Suprapubic skin (tissue), 4 donors: ENCODE measurements at places on chromosomes 7 and 10. TPM values are rescaled to one million over a fixed set of nuclear protein-coding genes. Genes with fewer than 3 reads are reported as not detected.
A peak's percentile ranks its signal among the peaks of the same experiment; 100 is the strongest.

DNA sequence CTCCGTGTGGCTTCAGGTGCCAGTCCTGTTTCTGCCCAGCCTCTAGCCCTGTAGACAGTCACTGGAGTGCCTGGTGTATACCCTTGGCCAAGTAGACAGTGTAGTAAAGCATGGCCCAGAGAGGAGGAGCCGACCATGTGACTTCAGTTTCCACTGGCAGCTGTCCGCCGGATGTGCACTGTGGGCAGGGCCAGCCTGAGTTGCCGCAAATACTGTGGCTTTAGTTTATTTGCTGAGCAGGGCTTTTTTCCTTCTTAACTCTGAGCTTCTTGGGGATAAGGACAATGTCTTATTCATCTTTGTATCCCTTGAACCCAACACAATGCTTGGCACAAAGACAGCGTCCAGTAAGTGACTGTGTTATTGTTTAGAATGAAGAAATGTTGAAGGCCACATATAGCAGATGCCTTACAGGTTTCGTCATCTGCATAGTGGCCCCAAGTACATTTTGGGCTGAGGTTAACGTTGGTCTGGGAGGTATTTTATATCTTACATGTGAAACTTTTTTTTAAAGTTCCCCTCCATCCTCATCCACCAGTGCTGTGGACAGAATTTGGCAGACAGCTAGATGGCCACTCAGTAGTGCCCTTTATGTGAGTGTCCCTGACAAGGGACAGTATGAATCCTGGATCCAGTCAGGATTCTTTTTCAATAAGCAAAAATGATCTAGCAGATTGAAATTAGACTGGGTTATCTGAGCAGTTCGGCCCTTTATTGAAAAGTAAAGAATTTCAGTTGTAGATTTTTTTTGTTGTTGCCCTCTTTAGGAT is 40.6 kb downstream of the CYP17A1 start:
- peaks cover 90% of the 10 kb centered on the region for H3K4me1 ChIP-seq
- no peak overlapping the region for H3K4me3 ChIP-seq
- H3K27ac ChIP-seq: peak overlapping the region; percentile 71
- H3K36me3 ChIP-seq: peaks cover 24% of the 10 kb centered on the region

- H3K36me3 ChIP-seq: no peaks in the 10 kb centered on the region
- no peak for DNase-seq
- H3K4me1 ChIP-seq: no peaks in the 10 kb centered on the region
- no peak overlapping the region for H3K27ac ChIP-seq
- H3K4me3 ChIP-seq: no peak overlapping the region
These were observed 72.9 kb upstream of the NAMPT start for GRCh38 chr7:106357675-106358074.

- H3K27me3 ChIP-seq: no peaks in the 10 kb centered on the region
- H3K27ac ChIP-seq: no peak overlapping the region
- H3K36me3 ChIP-seq: no peaks in the 10 kb centered on the region
These were observed 51.7 kb downstream of the SNX10 start for GRCh38 chr7:26343320-26343832.

- no peak for DNase-seq
- no peak overlapping the region for H3K27ac ChIP-seq
- H3K27me3 ChIP-seq: no peaks in the 10 kb centered on the region
- no peaks in the 10 kb centered on the region for H3K36me3 ChIP-seq
- H3K4me1 ChIP-seq: no peaks in the 10 kb centered on the region
These were observed 703.2 kb downstream of the XPNPEP1 start for GRCh38 chr10:109219935-109220605.

DNA sequence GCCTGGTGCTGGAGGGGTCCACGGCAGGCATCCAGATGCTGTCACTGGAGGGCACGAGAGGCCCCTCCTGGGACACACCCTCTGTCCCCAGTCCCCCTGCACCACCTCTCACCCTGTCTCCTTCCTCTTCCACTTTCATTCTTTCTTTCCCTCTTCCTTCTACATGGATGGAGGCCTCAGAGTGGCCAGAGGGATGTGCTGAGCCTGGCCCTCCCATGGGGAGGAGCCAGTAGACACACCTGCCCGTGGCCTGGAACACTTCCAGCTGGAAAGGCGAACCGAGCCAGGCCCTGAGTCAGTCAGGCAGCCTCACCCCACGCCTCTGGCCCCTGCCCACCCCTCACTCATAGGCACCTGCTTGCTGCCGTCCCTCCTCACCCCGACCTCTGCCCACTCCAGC is 55.9 kb upstream of the MXI1 start:
- DNase-seq: no peak
- no peaks in the 10 kb centered on the region for H3K4me1 ChIP-seq
- H3K27me3 ChIP-seq: peaks cover 8% of the 10 kb centered on the region
- H3K4me3 ChIP-seq: no peak overlapping the region

DNA sequence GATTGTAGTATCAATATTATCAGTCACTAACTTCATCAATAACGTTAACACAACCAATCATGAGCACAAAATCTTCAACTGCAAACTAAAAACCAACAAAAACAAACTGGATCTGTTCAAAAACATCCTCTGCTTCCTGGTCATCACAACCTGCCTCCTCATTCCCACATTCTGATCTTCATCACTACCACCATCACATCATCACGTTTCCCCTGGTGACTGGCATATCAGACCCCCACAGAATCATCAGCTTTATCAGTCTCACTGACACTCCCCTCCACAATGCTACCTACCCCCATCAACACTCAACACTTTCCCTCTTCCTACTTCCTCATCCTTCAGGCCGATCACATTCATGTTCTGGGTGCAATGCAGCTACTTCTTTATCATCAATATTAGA is 11.4 kb downstream of the XPNPEP1 start:
- peaks cover 13% of the 10 kb centered on the region for H3K36me3 ChIP-seq
- DNase-seq: no peak
- H3K27ac ChIP-seq: no peak overlapping the region

GRCh38 chr10:75399461-75400162 is 2.0 kb downstream of the ZNF503 start:
- peaks cover 57% of the 10 kb centered on the region for H3K4me1 ChIP-seq
- peak overlapping the region; percentile 97 for H3K27ac ChIP-seq
- H3K36me3 ChIP-seq: peaks cover 11% of the 10 kb centered on the region
- H3K4me3 ChIP-seq: peak overlapping the region; percentile 89
- H3K27me3 ChIP-seq: peaks cover 5% of the 10 kb centered on the region

DNA sequence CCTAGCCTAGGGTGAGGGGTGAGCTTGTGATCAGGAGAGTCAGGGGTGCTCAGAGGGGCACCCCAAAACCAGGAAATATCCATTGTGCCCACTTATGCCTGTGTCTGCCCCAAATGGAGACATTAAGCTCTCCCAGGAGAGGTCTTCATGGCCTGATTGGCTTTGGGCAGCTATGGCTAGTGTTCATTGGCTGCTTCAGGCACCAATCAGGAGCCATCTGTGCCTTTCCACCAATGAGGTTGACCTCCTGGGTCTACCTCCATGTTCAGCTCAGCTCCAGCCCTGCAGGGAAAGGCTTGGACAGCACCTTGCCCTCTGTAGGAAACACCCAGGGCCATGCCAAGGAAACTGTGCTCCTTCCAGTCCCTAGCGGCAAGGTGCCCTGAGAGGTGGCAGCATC is 23.9 kb upstream of the HSPB1 start:
- no peak overlapping the region for H3K27ac ChIP-seq
- no peak overlapping the region for H3K4me3 ChIP-seq
- peaks cover 24% of the 10 kb centered on the region for H3K4me1 ChIP-seq
- H3K36me3 ChIP-seq: no peaks in the 10 kb centered on the region
- no peak for DNase-seq

DNA sequence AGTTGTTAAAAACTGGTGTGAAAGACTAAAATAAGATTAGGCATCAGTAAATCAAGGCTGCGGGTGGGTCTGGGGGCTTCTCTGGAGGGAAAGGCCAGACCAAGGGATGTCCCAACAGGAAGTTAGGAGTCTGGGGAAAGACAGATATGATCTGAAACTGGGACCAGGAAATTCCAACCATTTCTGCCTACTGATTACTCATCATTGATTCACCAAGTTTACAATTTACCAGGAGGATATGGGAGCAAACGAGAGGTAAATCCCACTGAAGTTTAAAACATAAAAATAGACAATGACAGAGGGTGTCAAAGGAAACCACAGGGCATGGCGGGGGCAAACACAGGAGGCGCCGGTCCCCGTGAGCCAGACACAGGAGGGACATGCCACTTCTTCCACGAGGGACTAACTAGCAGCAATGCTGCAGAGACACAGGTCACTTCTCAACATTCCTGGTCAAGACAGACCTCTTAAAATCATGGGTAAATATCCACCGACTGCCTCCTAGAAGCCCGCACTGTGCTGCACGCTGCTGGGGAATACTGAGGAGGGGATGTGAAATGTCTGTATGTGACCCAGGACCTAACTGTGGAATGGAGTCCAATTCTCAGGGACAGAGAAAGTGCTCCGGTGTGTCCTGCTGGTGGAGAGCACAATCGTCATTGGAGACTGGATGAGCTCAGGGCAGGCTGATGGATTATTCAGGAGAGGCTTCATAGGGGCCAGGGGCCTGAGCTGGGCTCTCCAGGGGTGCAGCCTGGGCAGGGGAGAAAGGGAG is 153.4 kb upstream of the KLF14 start:
- H3K27me3 ChIP-seq: no peaks in the 10 kb centered on the region
- peaks cover 38% of the 10 kb centered on the region for H3K36me3 ChIP-seq
- peak overlapping the region; percentile 66 for H3K27ac ChIP-seq
- H3K4me3 ChIP-seq: no peak overlapping the region
- peaks cover 66% of the 10 kb centered on the region for H3K4me1 ChIP-seq
- no peak for DNase-seq

GRCh38 chr10:107915215-107915610 is 750.7 kb upstream of the SORCS1 start:
- H3K27me3 ChIP-seq: peaks cover 16% of the 10 kb centered on the region
- H3K36me3 ChIP-seq: no peaks in the 10 kb centered on the region
- peaks cover 11% of the 10 kb centered on the region for H3K4me1 ChIP-seq
- no peak overlapping the region for H3K27ac ChIP-seq
- DNase-seq: no peak
- H3K4me3 ChIP-seq: peak overlapping the region; percentile 48

GRCh38 chr7:158633055-158633956 is 45.7 kb upstream of the PTPRN2 start:
- H3K27ac ChIP-seq: no peak overlapping the region
- H3K4me3 ChIP-seq: no peak overlapping the region
- H3K36me3 ChIP-seq: peaks cover 3% of the 10 kb centered on the region

DNA sequence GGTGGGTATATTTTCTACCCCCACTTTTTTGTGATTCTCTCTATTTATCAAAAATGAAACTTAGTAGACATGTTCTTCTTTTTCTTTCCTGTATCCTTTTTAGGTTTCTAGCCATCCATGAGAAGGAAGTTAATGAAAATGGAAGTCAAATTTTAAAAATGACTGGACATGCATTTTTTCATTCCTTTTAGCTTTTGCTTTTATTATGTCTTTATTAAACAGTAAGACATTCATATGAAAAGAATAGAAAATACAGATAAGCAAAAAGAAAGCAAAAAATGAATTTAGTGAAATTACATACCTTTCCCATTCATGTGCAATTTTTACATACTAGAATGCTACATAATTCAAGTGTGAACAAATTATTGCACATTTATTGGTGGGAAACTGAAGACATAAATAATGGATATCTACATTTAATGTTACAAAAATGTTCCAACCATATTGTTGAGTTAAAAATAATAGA is 88.7 kb downstream of the CPED1 start:
- no peaks in the 10 kb centered on the region for H3K4me1 ChIP-seq
- H3K4me3 ChIP-seq: no peak overlapping the region
- H3K27me3 ChIP-seq: no peaks in the 10 kb centered on the region

GRCh38 chr7:87231258-87231657 is 11.7 kb upstream of the TMEM243 start:
- no peak overlapping the region for H3K27ac ChIP-seq
- no peaks in the 10 kb centered on the region for H3K36me3 ChIP-seq
- H3K27me3 ChIP-seq: no peaks in the 10 kb centered on the region
- H3K4me1 ChIP-seq: peaks cover 9% of the 10 kb centered on the region

DNA sequence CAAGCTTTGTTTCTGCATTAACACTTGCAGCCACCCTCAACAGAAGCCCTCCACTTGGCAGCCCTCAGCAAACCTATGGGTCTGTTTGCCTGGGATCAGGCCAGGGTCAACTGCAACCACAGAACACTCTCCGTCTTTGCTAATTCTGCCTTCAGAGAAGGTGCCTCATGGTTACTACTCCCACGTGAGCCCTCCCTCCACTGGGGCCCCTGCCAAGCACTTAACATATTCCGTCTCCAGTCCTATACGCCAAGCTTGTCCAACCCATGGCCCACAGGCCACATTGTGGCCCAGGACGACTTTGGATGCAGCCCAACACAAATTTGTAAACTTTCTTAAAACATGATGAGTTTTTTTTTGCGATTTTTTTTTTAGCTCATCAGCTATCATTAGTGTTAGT is 54.7 kb downstream of the HSPA12A start:
- no peak overlapping the region for H3K4me3 ChIP-seq
- no peak overlapping the region for H3K27ac ChIP-seq
- no peaks in the 10 kb centered on the region for H3K27me3 ChIP-seq
- no peaks in the 10 kb centered on the region for H3K36me3 ChIP-seq
- peaks cover 2% of the 10 kb centered on the region for H3K4me1 ChIP-seq

GRCh38 chr10:19719284-19719683 is 96.9 kb upstream of the PLXDC2 start:
- no peaks in the 10 kb centered on the region for H3K27me3 ChIP-seq
- H3K4me1 ChIP-seq: no peaks in the 10 kb centered on the region
- no peaks in the 10 kb centered on the region for H3K36me3 ChIP-seq
- H3K27ac ChIP-seq: no peak overlapping the region

The MOGAT3 gene
- not detected for total RNA-seq

The WEE2 gene
- total RNA-seq: not detected

The ANKRD61 gene
- total RNA-seq: not detected

The CPA2 gene
- not detected for total RNA-seq

The SPACDR gene
- not detected for total RNA-seq
